Activated T-helper 1 cell treated with anti-CD3 and anti-CD28 coated beads, Interleukin-2, amount 50 U/mL, for 16 hours (primary cell): ENCODE measurements at places on chromosomes 3 and 15.

GRCh38 chr15:70407336-70407670 lies 309.6 kb upstream of the TLE3 start:
- no peak for DNase-seq

DNA sequence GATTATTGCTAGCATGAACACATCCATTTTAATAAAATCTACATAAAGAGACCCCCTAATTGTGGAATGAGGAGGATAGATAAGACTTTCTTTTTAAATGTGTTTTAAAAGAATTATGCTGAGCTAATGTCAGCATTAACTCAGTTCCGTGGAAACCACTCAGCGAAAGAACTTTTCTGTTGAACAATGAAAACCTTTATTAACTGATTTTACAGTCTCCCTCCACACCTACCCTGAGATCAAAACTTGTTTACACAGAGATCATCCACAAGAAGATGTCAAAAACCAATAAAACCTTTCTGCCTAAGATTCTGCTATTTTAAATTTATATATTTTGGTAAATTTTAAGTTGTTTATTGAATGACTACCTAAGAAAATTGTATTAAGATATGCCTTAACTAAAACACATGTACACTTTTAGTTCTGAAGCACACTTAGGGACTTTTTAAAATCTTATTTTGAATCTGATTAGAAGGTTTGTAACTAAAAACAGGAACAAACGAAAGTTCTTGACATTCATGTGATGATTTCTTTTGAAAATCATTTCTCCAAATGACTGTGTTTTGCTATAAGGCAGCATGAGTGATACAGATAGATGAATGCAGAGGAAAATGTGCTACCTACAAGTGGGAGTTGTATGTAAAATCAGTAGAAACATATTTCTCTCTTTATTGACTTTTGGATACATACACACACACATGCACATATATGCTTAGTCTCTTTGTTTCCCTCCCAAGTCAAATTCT lies 369.0 kb downstream of the UNC13C start:
- DNase-seq: no peak

- DNase-seq: no peak
Measured at GRCh38 chr15:76199106-76200082, 111.9 kb downstream of the ETFA start.

DNA sequence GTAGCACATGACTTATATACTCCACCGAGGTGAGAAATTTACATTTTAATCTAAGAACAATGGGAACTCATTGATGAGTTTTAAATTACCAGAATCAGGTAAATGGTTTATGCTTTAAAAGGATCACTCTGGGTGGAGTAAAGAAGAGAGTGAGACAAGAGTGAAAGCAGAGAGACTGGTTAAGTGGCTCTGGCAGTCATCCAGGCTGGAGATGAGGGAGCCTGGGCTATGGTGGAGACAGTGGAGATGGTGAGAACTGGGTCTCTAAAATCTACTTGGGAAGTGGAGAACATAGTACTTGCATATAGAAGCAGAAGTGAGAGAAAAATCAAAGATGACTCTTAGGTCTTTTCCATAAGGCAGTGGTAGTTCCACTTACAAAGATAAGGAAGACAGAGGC lies 37.1 kb upstream of the SLC25A36 start:
- DNase-seq: no peak

DNA sequence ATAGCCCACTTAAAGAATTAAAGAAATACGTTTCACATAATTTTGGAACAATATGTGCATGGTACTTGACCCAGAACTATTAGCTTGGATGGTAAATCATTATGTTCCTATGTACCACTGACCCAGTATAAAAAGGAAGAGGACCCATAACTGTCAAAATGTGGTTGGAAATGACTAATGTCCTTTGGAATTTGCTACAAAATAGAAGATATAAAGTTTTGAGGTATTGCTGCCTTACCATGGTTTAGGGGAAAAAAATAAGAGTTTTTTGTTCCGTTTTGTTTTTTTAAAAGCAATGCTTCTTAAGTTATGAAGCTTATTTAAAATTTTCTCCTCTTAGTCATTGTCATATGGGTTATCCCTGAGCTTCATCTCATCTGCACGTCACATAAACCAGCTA lies 15.8 kb upstream of the TFDP2 start:
- no peak for DNase-seq

- no peak for DNase-seq
Measured at GRCh38 chr3:110856916-110857315, 214.7 kb upstream of the NECTIN3 start.

DNA sequence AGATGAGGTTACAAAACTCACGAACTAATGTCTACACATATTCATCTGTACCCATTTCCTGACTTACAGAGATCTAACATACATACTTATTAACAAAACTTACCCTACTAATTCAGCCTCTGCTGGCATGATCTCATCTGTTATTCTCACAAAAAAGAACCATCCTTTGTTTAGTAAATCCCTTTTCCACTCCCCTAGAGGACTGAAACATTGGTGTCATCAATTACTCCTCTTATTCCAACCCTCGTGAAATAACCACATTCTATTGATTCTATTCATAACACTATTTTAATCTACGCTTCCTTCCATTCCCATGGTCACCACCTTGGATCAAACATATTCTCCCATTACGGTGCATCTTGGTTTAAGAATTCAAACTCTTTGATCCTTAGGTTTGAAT lies 505.9 kb downstream of the SI start:
- no peak for DNase-seq

DNA sequence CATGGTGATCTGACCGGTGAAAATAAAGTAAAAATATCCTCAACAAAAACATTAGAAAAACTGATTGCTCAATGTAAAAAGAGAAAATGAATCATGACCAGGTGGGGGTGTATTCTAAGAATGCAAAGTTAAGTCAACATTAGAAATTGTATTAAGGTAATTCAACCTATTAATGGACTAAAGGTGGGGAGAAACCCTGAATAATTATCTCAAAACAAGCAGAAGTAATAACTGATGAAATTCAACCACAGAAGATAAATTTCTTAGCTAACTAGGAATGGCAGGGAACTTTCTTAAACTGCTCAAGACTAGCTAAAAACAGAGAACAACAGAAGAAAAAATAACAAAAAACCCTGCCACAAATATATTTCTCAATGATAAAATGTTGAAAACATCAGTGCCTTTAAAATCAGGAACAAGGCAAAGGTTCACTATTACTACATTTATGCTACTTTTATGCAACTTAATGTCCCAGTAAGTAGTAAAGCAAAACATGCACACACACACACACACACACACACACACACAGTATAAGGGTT lies 204.4 kb upstream of the THBS1 start:
- DNase-seq: no peak

DNA sequence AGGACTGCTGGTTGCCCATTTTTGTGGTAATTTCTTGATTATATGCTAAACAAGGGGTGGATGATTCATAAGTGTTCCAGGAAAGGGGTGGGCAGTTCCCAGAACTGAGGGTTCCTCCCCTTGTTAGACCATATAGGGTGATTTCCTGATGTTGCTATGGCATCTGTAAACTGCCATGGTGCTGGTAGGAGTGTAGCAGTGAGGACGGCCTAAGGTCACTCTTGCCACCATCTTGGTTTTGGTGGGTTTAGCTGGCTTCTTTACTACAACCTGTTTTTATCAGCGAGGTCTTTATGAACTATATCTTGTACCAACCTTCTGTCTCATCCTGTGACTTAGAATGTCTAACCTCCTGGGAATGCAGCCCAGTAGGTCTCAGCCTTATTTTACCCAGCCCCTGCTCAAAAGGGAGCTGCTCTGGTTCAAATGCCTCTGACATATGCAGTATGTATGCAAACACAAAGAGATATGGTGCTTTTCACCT lies 46.2 kb downstream of the C3orf38 start:
- DNase-seq: no peak

DNA sequence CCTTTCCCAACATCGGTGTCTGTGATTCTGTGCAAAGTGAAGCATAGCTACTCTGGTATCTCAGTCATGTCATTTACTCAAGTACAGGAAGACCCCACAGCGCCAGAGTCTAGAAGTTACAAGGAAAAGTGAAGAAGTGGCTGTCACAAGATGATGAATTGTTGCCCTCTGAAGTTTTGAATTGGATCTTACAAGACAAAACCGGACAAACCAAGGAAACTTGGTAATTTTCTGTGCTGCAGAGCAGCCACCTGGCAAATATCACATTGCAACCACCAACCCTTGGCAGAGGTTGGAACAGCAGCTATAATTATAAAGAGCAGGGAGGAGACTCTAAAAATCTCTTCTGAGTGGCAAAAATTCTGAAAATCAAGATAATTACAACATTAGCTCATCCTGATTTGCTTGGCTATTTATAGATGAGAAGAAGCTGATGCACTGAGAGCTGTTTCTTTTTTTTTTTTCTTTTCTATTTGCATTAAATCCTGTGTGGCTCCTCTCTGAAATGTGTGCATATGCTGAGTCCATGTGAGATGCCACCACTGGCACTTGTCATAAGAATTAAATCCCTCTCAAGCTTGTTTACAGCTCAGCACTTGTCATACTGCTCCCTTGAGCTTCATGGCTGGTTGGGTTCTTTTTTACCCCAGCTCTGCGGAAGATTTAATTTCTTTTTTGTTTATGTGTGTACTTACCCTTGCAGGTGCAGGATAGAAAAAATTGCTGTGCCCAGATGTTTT lies 68.0 kb upstream of the MNS1 start:
- DNase-seq: no peak

GRCh38 chr3:172256101-172256734 lies 192.0 kb downstream of the GHSR start:
- no peak for DNase-seq

DNA sequence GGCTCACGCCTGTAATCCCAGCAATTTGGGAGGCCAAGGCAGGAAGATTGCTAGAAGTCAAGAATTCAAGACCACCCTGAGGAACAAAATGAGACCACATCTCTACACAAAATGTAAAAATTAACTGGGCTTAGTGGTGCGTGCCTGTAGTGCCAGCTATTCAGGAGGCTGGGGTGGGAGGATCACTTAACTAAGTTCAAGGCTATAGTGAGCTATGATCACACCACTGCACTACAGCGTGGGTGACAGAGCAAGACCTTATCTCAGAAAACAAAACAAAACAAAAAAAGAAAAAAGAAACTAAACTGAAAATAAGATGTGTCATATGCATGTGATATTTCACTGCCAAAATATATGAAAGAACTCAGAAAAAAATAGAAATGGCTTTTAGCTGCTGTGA lies 243.3 kb upstream of the CCDC54 start:
- no peak for DNase-seq

GRCh38 chr15:68651916-68652525 lies 73.2 kb downstream of the CORO2B start:
- no peak for DNase-seq

- DNase-seq: no peak
Measured at GRCh38 chr3:123105201-123106189, 38.7 kb downstream of the PDIA5 start.

DNA sequence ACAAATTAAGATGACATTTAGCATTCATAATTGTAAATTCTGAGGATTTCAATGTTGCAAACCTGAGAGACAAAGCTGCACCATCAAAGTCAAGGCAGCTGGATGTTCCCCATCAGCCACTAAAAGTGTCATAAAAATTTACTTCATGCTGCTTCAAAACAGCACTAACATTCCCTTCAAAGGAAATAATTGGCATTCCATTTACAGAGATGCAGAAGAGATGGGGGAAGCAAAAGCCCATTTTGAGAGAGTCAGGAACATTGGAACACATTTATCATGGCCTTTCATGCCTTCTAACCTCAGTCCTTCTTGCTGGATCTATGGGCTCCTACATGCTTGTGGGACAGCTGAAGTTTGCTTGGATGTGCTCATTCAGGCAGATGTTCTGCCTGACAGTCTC lies 6.4 kb upstream of the TMEM158 start:
- DNase-seq: no peak

- peak; percentile 20 for DNase-seq
Measured at GRCh38 chr3:46566040-46566641, at the start of gene LRRC2. LRRC2 (minus strand) TSS chr3:46566302; CDS start chr3:46551591, 14,711 bp downstream.

DNA sequence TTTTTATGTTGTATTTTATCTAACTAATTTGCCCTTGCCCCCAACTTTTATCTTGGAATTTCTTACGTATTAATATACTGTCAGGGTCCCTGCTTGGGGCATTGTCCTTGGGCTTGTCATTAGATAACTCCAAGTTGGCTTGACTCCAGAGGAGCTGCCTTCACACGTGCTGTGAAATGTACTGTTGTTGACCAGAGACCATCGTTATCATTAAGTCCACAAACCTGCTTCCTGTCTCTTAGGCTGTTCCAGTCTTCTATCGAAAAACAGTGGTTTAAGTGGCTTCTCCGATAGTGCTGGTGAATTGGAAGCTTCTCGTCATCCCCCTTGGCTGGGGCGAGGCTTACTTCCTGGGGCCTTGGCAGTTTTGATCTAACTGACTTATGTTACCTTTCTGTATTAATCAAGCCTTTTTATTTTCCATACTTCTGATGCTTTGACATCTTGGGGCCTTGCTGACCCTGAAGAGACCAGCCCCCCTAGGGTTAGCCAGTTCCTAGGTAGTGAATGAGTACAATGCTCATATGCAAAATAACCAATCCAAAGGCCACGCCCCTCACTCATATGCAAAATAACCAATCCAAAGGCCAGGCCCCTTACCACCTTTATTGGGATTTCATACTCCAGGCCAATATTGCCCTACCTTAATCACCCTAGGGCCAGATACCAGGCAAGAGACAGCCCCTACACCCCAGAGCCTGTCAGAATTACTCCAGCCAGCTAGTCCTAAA lies 164.5 kb downstream of the IGF1R start:
- no peak for DNase-seq

DNA sequence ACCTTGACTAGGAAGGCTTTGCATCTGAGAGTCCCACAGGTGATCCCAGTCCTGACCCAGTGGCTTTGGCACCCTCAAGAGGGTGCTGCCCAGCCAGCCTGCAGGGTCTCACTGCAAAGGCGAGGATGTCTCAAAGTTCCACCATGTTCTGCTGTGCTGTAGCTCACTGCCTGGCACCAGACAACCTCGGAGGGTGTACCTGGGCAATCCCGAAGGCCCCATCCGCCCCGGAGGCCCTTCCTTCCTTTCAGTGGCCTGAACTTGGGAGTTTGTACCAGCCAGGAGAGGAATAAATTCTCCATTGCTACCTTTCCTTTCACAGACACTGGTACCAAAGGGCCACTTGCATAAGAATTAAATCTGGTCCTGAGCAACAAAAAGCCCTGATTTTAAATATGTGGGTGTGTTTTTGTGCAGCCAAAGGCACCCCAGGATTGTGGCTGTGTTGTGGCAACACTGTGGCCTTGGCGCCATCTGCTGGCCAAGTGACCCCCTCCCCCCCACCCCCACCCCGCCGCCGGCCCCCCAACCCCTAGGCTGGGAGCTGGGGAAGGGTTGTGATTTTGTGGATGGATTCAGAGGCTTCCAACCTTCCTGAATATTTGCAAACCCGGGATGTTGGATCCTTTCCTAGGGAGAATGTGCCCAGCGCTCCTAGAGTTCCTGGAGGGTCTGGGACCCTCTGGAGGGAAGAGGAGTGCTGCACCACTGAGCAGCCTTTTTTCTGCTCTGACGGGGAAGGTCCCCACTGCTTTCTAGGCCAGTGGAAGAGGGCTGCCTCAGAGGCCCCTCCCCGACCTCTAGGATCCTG lies 9.7 kb upstream of the PTPN23 start:
- DNase-seq: no peak
